Mesangial cell (primary cell): ENCODE measurements at places on chromosomes 12 and 14. TPM values are rescaled to one million over a fixed set of nuclear protein-coding genes. Genes with fewer than 3 reads are reported as not detected.

Gene TUNAR
- not detected in 2 replicates for total RNA-seq

Gene RNASE1
- total RNA-seq, result not detected in 2 replicates

Gene FOXG1
- not detected in 2 replicates for total RNA-seq

Gene MDP1
- 5.9 and 16.9 TPM in 2 replicates for total RNA-seq

Gene NELL2
- total RNA-seq, result under 0.01 and 0.49 TPM in 2 replicates

Gene IKZF4
- 4.1 and 5.3 TPM in 2 replicates for total RNA-seq

Gene EPS8
- total RNA-seq, result 47.8 and 65.3 TPM in 2 replicates

Gene OXA1L
- total RNA-seq, result 92.7 and 164 TPM in 2 replicates

Gene GMFB
- total RNA-seq, result 31.6 and 36.0 TPM in 2 replicates

Gene PPP2R5C
- total RNA-seq, result 42.5 and 48.9 TPM in 2 replicates

Gene RNF212B
- total RNA-seq, result not detected in 2 replicates

Gene PFKM
- total RNA-seq, result 41.9 and 44.0 TPM in 2 replicates

Gene RHEBL1
- 1.3 and 3.1 TPM in 2 replicates for total RNA-seq

Gene C14orf119
- total RNA-seq, result 44.7 and 47.3 TPM in 2 replicates

Gene OLR1
- 0.51 and 1.5 TPM in 2 replicates for total RNA-seq

Gene TAPBPL
- 11.4 and 21.4 TPM in 2 replicates for total RNA-seq

Gene CREBL2
- 10.1 and 16.6 TPM in 2 replicates for total RNA-seq

Gene HVCN1
- total RNA-seq, result 2.3 and 3.5 TPM in 2 replicates
